Fibroblast of skin of back (primary cell): ENCODE measurements at places on chromosomes 4 and X.

DNA sequence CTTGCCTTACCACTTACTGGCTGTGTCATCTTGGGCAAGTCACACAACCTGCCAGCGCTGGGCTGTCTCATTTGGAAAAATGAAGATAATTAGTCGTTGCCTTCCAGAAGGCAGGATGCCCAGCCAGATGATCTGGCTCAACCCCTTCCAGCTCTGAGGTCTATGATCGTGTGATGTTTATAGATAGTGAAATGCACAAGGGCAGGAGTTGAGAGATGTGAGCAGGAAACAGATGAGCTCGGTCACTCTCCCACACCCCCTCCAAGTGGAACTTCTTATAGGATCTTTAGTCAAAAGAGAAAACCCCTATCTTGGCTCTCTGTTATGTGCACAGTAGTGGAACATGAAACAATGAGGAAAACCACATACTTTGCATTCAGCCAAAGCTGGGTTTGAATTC lies 336.8 kb upstream of the PPARGC1A start:
- no peak for DNase-seq

- peak; percentile 35 for DNase-seq
Observed at GRCh38 chr4:181807771-181808170, 435.4 kb upstream of the TENM3 start.

GRCh38 chrX:149044471-149044870 lies 460.6 kb downstream of the IDS start:
- DNase-seq: no peak

GRCh38 chr4:77481856-77482255 lies 123.8 kb upstream of the CXCL13 start:
- peak; percentile 12 for DNase-seq

DNA sequence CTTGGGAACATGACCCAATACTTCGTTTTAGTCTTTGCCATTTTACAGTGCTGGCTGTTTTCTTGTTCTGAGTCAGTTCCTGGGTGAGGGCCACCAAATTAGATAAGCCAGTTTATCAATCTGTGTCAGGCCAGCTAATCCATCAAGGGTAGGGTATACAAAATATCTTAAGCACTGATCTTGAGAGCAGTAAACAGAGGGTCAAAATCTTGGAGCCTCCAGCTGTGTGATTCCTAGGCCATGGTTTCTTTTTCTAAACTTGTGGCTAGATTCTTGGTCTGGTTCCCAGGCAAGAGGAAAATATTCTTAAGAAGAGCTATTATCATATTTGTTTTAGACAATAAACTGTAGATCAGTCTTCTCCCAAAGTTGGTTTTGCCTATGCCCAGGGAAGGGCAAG lies 1396.6 kb upstream of the PABPC4L start:
- DNase-seq: no peak

GRCh38 chr4:8682296-8682695 lies 89.7 kb downstream of the CPZ start:
- no peak for DNase-seq
